ENCODE measurements at places on chromosomes 2 and 18.
A peak's percentile ranks its signal among the peaks of the same experiment; 100 is the strongest.

DNA sequence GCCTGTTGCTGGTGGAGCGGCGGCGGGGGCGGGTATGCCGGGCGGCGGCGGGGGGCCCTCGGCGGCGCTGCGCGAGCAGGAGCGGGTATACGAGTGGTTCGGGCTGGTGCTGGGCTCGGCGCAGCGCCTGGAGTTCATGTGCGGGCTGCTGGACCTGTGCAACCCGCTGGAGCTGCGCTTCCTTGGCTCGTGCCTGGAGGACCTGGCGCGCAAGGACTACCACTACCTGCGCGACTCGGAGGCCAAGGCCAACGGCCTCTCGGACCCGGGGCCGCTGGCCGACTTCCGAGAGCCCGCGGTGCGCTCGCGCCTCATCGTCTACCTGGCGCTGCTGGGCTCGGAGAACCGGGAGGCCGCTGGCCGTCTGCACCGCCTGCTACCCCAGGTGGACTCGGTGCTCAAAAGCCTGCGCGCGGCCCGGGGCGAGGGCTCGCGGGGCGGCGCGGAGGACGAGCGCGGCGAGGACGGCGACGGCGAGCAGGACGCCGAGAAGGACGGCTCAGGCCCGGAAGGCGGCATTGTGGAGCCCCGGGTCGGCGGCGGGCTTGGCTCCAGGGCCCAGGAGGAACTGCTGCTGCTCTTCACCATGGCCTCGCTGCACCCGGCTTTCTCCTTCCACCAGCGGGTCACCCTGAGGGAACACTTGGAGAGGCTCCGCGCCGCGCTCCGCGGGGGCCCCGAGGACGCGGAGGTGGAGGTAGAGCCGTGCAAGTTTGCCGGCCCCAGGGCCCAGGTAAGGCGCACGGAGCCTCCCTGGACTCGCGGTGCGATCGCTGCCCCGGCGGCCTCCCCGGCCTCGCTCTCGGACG, 1.0 kb downstream of the ZCCHC2 start:
- DNase-seq, result peak; percentile 35

GRCh38 chr2:100976061-100976460, 26.0 kb upstream of the RPL31 start:
- DNase-seq, result no peak

GRCh38 chr2:232367591-232368233, 10.8 kb upstream of the ALPP start:
- DNase-seq, result no peak

DNA sequence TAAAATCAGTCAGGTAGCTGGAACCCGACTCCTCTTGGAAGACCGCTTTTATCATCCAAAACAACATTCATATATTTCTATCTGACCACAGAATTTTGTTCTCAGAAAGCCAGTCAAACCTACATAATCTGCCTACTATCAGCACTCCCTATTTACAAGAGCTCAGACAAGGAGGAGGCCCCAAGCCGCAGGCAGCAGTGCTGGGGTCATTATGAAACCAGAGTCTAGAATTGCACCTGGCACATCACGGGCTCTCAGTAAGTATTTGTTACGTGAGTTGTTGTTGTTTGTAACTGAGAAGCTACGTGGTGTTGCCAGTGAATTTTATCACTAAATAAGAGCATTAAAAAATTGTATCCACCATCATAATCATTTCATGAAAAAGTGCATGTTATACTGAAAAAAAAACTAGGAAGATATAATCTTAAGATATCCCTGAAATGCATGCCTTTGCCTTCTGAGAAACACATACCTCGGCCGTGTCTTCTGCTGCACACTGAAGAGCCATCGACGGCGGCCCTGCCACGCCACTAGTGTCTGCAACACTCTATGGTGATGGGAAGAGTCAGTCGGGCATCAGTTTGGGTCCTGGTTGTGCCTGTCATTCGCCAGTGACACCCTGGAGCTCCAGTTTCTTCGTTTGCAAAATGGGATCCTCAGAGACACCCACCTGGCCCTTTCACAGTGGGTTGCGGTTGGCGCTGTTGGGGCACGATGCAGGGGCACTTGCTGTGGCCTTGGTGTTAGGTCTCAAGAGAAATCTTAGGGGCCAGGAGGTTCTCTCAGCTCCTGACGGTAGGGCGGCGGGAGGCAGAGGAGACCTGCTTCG, 505.9 kb downstream of the EIPR1 start:
- DNase-seq, result no peak

DNA sequence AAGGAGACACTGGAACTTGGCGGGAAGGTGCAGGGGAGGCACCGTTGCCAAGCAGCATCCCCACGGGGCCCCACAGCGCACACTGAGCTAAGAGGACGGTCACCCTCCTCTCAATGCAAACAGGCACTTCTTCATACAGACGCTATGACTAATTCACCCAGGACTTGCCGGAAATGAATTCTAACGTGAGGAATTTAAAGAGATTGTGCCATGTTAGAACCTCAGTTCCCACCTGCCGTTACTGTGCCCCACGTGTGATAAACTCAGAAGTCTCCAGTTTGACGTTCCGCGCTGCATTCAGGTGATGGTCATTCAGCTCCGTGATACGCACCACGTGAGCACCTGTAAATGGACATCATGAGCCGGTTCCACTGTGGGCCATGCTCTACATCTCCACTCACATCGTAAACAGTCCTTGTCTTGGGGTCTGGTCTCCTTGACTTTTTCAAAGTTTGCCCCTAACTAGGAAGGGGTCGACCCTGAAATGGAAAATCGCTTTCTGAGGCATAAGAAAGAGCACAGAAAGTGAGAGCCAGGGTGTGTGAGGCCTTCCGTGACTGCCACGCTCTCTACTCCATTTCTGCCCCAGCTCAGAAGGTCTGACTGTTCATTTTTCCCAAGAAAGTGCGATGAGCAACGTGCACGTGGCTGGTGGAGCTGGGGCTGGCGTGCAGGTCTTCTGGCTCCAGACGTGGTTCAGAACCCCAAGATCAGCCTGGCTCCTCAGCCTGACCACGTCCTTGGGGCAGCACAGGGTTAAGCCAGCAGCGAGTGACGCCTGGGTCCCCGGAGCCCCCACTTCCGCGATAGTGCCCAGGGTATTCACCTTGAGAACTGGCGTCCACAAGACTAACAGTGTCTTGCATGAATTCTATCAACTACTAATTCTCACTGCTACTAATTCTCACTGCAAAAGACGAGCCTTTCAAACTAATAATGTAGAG, 35.1 kb downstream of the TMEM18 start:
- no peak for DNase-seq

- no peak for DNase-seq
These were observed 720 bp downstream of the KRTCAP3 start for GRCh38 chr2:27442920-27443282.

Data from activated CD4-positive, alpha-beta T cell treated with anti-CD3 and anti-CD28 coated beads, Interleukin-2, amount 50 U/mL, for 24 hours (primary cell).